T47D (cell line): ENCODE measurements at places on chromosomes 1 and 21.

DNA sequence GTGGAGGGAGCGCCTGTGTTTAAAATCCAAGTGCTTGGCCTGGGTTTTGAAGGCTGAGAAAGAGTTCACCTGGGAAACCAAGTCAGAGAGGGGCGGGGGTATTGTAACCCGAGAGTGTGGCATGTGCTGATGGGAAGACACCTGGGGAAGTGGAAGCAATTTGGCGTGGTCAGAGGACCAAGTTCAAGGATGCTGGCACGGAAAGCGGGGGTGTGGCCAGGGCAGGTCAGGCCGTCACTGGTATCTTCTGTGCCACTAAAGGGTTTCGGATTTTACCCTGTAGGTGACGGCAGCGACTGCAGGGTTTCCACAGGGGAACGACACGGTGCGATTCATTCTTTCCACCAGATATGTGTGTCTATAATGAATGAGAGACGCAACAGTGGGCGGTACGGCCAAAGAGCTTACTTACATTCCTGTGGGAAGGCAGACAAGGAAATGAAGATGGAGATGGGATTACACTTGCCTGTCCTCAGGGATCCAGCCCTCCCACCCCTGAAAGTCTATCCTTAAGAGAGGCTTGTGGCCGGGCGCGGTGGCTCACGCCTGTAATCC, 31.3 kb downstream of the CA6 start:
- DNase-seq = no peak

- peak; percentile 45 for DNase-seq
These were observed 57.4 kb upstream of the TARS2 start for GRCh38 chr1:150429805-150430204.

DNA sequence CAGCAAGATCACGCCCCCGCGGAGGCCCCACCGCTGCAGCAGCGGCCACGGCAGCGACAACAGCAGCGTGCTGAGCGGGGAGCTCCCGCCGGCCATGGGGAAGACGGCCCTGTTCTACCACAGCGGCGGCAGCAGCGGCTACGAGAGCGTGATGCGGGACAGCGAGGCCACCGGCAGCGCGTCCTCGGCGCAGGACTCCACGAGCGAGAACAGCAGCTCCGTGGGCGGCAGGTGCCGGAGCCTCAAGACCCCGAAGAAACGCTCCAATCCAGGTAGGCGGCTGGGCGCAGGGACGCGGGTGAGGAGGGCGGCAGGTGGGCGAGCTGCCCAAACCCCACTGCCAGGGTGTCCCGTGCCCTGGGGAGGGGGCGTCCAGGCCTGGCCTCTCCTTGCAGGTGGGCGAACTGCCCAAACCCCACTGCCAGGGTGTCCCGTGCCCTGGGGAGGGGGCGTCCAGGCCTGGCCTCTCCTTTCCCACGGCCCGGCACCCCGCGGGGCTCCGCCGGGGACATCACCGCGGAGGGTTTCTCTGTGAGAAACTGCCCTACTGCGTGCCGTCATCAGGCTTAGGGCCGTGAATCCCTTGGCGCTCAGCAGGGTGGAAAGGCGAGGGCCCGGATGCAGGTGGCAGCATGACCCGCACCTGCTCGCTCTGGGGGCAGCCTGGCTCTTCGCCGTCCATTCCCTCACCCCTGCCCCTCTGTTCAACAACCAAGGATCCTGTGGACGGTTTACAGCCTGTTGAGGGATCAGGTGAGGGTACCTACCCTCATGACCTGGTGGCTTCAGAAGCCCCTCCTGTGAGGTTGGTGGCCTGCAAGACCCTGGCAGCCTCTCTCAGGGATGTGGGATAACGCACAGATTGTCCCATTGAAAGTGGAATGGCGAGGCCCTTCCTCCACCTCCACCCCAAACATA, 534.0 kb downstream of the KIF26B start:
- DNase-seq = no peak

DNA sequence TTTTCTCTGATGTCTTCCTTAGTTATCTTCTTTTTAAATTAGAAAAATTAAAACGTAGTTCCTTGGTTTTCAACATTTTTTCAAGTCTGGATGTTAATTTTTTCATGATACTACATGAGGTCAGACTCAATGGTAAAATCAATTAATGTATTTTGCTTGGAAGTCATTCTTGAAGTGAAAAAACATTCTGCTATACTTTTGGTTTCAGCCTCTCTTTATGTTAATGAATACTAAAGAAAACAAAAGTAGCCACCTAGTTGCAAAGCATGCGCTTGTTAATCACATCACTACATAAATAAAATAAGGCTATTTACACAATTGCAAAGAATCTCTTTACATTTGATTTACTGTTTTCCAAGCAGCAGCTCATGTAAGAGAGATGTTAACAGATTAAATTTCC, 170.4 kb downstream of the LIPI start:
- DNase-seq = no peak

DNA sequence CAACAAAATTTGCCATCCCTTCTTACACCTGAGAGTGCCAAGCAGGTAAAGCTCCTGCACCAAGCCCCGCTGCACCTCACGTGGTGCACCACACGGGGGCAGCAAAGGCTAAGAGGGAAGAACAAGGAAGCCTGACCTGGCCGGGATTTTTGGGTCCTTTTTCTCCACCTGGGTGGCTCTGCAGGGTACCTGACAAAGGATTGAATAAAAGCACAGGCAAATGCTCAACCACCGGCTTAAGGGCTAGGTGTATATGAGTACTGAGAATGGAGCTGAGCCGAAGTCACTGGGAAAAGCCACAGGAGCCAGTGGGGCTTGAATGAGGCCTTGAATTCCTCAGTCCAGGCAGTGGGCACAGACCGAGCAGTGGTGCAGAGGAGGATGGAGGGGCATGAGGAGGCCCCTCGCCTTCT, 36.4 kb downstream of the ZNF697 start:
- DNase-seq = peak; percentile 55

- peak; percentile 67 for DNase-seq
These were observed 61.6 kb downstream of the PTGS2 start for GRCh38 chr1:186618401-186619170.

DNA sequence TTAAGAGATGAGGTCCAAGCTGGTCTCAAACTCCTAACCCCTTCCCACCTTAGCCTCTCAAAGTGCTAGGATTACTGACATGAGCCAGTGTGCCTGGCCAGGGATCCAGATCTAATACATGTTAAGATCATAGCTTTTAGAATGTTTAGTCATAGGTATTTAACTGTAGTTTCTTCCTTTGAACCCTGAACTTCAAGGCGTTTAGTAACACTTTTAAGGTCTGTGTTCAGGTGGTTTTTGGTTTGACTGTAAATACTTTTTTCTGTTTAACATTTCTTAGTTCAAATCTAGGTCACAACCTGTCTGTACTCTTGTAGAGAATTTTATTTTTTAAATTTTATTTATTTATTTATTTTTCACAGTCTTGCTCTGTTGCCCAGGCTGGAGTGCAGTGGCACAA, 28.1 kb downstream of the RAP1A start:
- no peak for DNase-seq

GRCh38 chr1:241079047-241079446, 278.0 kb downstream of the RGS7 start:
- no peak for DNase-seq

GRCh38 chr1:161791904-161792655, 26.0 kb downstream of the ATF6 start:
- no peak for DNase-seq

GRCh38 chr1:150207281-150207971, 28.5 kb downstream of the ANP32E start:
- DNase-seq = no peak

DNA sequence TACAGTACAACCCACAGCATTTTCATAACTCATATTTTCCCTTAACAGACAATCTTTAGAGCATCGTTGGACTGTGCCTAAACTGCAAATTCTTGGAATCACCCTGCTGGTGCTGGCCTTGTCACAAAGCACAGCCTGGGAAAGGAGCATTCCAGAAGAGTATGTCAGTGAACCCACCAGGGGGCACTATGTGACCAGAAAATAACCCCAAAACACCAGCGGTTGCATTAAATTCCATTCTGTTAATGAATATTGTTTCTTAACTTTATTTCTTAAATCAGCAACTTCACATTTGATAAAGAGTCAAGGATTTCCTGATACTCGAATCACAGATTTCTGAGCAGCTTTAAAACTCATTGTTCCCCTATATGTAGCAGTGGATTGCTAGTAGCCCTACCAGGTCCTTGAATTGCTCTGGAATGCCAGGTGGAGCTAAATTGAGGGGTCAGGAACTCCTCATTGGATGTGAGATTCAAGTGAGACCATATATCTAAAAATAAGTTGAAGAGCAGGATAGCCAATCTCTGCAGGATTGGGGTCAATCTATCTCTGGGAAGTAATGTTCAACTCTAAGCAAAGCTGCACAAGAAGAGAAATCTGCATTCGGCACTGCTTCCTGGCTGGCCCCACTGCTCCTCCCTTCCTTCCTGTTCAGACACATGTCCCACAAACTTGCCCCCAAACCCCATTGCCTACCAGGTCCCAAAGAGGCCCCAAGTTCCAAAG, 12.7 kb upstream of the RAB4A start:
- DNase-seq = peak; percentile 51

DNA sequence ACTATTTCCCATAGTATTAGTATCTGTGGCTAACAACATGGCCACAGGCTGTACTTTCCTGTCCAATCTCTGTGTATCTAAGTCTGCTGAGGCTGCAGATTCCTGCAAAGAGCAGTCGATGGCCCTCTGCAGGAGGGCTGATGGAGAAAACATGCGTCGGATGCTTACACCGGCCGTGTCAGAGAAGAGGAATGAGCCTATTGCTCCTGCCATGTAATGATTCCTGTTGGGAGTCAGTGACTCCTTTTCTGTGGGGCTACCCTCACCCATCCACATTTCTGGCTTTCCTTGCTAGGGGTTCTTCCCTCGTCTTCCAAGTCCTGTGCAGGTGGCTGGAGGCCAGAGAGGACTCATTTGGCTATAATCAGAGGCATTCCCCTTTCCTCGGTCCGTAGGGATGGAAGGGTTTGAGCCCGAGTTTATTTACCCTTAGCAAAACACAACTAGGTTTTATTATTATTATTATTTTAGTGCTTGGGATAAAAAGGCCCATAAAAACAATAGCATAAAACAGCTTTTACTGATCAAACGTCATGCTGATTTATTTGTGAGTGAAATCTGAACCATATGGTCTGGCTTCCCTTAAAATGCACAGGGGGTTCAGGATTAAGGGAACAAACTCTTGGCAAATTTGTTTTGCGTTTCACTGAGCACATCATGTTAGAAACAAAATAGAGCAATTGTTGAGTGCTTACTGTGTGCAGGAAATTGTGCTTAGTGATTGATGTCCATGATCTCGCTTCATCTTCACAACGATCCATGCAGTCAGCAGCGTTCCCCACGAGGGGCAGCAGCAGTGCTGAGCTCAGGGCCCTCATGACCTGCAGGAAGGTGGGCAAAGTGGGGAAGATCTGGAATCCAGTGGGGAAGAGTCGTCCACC, 70.8 kb downstream of the KIF26B start:
- DNase-seq = no peak

GRCh38 chr21:19489930-19490329, 1086.3 kb upstream of the TMPRSS15 start:
- no peak for DNase-seq

DNA sequence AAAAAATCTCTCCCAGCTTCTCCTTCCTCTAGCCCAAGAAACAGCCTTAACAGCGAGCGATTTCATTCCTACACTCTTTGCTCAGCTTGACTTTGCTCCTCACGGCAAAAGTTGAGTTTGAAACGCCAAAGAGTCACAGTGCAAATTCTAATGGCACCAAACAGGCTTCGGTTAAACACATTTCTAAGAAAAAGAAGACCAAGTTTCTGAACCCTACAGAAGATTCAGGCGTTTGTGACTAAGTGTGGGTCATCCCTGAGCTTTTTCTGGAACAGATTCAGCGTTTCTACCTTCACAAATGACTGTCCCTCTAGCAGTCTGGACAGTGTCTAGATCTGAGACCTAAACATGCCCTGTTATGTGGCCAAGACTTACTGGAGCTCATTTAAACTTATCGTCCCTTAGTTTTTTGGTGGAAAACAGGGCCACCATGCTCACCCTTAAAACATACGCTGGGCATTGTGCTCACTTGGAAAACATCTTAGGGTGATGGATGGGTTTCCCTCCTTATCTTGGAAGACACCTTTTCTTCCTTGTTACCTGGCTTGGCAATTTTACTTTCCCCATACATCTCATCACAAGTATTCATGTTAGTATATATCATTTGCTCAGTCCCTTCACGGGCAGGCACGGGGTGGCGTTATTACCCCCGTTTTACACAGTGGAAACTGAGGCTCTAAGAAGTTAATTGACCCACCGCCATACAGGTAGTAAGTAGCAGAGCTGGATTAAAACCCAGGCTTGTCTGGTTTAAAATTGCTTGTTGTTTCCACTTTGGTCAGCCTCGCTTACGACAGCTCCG, 1.0 kb downstream of the C1orf198 start:
- no peak for DNase-seq

- DNase-seq = no peak
These were observed 49.5 kb upstream of the S1PR1 start for GRCh38 chr1:101187297-101187696.

- no peak for DNase-seq
These were observed 9.8 kb upstream of the SLC19A1 start for GRCh38 chr21:45551783-45552695.

GRCh38 chr1:186144505-186144904, 230.5 kb downstream of the TPR start:
- DNase-seq = no peak

- no peak for DNase-seq
These were observed 613.7 kb upstream of the B3GALT2 start for GRCh38 chr1:193799948-193800690.

GRCh38 chr21:31133243-31133830, 95.1 kb upstream of the KRTAP19-8 start:
- DNase-seq = no peak

DNA sequence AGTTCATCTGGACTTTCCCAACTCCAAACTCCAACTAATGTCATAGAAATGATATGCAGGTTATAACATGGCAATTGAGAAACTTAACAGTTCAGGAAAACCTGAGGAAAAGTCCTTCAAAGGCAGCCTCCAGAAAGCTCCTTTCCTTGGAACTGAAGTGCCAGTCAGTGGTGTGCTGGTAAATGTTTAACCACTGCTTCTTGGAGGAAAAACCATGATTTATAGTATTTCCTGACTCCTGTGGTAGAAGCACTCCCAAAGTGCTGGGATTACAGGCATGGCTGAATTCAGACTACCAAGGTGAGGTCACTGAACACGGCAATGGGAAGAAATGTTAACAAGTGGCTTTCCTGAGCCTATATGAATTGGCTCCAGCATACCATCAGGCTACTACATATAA, 26.7 kb upstream of the ZNHIT6 start:
- no peak for DNase-seq

- no peak for DNase-seq
These were observed 497.4 kb downstream of the DISC1 start for GRCh38 chr1:232123775-232124659.

DNA sequence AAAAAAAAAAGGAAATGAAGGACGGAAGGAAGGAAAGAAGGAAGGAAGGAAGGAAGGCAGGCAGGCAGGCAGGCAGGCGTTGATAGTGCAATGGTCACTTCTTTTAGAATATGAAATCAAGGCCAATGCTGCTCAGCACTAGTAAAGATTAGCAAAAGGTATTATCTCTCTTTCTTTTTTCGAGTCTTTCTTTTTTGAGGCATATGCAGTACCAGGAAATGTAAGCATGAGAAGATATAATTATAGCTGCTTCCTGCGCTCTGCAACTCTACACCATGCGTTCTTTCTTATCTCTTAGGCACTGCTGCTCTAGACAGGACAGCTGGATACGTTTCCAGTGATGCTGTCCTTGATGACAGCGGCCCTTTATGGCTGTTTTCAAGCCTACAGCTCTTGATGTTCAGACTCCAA, 1512.5 kb upstream of the B3GALT2 start:
- no peak for DNase-seq
